ENCODE measurements at places on chromosomes 3 and 15.

DNA sequence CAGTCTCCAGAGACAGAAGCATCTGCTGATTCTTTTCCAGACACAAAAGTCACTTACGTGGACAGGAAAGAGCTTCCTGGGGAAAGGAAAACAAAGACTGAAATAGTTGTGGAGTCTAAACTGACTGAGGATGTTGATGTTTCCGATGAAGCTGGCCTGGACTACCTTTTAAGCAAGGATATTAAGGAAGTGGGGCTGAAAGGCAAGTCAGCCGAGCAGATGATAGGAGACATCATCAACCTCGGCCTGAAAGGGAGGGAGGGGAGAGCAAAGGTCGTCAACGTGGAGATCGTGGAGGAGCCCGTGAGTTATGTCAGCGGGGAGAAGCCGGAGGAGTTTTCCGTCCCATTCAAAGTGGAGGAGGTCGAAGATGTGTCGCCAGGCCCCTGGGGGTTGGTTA, 25.4 kb downstream of the SYNM start:
- DNase-seq, result no peak

DNA sequence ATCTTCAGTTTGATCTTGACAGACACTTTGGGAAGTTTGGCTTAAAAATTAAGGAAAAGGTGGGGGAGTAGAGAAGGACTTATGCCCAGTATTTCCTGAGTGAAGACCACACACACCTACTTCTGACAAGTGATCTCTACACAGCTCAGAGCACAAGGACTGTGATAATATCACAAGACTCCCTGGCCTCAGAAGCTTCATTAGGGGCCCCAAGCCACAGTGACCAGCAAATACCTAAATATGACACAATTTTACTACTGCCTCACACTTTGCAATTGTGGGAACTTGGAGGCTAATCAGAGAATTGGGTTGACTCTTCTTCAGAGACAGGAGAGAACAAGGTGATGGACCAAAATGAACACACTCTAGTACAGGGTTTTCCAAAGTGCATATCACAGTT, 2.6 kb downstream of the ILDR1 start:
- DNase-seq, result no peak

GRCh38 chr3:140994316-140994715, 52.7 kb downstream of the SLC25A36 start:
- DNase-seq, result no peak

DNA sequence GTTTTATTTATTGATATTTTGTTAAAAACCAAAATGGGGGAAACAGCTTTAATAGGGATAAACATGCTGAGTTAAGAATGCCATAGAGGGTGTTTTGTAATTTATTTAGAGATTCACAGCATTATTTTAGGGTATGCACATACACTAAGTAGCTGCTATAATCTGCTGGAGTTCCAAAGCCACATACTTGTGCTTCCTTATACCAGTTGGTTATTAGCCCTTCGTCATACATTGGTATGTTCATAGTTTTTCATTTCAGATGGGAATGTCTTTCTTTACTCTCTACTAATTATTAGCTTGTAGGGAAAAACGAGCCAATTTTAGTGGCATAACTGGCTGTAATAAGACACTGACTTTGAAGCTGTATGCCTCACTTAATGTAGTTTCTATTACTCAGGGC, 74.9 kb downstream of the PFN2 start:
- DNase-seq, result no peak

- DNase-seq, result no peak
Measured at GRCh38 chr3:15294929-15295328, 37.5 kb downstream of the SH3BP5 start.

DNA sequence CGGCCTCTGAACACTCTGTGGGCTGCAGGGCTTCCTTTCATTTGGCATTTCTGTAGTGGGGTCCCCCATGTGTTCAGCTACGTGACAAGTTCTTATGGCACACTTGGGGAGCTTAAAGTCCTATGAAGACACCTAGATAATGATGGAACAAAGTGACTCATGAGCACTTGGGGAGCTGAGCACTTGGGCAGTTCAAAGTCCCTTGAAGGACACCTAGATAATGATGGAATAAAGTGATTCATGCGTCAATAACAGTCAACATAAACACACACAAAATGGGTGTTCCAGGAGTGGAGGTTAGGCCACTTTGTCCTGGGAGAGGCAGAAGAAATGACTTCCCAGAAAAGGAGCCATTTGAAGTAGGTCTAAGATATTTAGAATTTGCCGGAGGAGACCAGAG, 66.6 kb downstream of the LDHAL6B start:
- no peak for DNase-seq

DNA sequence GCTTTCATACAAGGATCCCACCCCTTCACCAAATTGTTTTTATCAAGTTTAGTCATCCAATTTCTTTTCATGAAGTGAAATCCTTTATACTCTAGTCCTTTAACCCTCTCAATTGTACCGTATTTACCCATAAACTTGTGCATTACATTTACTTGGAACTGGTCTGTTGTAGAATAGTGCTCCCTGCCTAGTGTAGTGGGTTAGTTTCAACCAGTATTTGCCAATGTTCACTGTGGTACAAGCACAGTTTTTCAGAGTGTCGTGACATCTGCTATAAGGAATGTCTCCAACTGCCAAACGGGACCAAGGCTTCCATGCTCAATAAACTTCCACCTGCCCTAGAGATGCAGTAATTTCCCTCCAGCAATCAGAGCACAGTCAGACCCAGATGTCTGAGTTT, 211.9 kb downstream of the KCNAB1 start:
- DNase-seq, result no peak

- DNase-seq, result no peak
Measured at GRCh38 chr15:46591462-46591861, 956.6 kb downstream of the SQOR start.

DNA sequence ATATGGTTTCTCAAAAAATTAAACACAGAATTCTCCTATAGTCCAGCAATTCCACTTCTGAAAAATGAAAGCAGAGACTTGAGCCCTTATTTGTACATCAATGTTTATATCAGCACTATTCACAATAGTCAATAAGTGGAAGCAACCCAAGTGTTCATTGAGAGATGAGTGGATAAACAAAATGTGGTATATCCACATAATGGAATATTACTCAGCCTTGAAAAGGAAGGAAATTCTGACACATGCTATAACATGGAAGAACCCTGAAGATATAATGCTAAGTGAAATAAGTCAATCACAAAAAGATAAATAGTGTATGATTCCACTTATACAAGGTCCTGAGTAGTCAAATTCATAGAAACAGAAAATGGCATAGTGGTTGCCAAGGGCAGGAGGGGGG, 76.6 kb downstream of the MTHFS start:
- DNase-seq, result no peak

- no peak for DNase-seq
Measured at GRCh38 chr3:6540981-6541380, 319.9 kb upstream of the GRM7 start.

DNA sequence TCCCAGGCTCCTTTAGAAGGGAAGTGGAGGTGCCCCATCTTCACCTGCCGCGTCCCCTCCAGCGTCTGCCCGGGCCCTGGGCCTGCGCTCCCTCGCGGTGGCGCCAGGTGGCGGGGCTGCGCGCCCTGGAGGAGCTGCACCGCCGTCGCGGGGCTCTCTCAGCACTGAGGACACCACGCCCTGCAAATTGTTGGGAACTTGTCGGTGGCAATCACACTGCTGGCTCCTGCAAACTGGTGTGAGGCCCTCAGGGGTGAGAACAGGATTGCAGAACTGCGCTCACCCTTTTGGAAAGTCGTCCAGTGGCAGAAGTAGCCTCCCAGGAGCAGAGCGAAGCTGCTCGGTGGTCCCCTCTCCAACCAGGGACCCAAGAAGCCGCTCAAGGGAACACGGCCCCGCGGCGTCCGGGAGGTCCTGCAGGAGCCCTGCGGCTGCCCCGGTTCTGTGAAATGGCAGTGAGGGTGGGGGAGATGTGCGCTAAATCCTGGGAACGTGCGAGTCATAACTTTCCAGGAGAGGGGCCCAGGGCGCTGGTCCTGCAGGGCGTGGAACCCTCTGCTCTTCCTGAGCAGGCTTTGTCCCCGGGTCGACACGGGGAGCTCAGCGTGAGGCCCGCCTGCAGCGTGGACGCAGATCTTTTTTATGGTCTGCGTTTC, 995 bp upstream of the LRRK1 start:
- DNase-seq, result peak; percentile 97

GRCh38 chr15:80072285-80072994, 13.0 kb downstream of the ZFAND6 start:
- DNase-seq, result peak; percentile 39

GRCh38 chr3:61663356-61664104, 102.2 kb downstream of the PTPRG start:
- no peak for DNase-seq

Measured in HuH-7.5 (cell line).